ENCODE measurements at places on chromosomes 7 and 10.

GRCh38 chr10:84348860-84349259, 20.5 kb downstream of the CCSER2 start:
- no peak for DNase-seq

- DNase-seq, result no peak
These were observed 201.0 kb downstream of the FRMD4A start for GRCh38 chr10:14129770-14130169.

GRCh38 chr10:52030051-52030790, 283.9 kb upstream of the DKK1 start:
- DNase-seq, result no peak

DNA sequence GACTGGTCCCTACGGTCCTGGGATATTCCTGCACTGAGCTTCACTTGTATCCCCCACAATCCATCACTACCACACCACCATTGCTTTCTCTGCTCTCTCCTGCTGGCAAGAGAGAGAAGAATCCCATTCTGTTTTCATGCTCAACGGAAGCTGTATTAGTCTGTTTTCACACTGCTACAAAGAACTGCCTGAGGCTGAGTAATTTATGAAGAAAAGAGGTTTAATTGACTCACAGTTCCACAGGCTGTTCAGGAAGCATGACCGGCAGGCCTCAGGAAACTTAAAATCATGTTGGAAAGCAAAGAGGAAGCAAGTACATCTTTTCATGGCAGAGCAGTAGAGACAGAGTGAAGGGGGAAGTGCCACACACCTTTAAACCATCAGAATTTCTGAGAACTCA, 260.4 kb upstream of the LYZL1 start:
- no peak for DNase-seq

- no peak for DNase-seq
These were observed 63.4 kb upstream of the SYPL1 start for GRCh38 chr7:106175507-106175906.

GRCh38 chr10:89845541-89846280, 144.3 kb downstream of the KIF20B start:
- no peak for DNase-seq

GRCh38 chr7:100208911-100209408, 10.8 kb upstream of the PVRIG start:
- no peak for DNase-seq

DNA sequence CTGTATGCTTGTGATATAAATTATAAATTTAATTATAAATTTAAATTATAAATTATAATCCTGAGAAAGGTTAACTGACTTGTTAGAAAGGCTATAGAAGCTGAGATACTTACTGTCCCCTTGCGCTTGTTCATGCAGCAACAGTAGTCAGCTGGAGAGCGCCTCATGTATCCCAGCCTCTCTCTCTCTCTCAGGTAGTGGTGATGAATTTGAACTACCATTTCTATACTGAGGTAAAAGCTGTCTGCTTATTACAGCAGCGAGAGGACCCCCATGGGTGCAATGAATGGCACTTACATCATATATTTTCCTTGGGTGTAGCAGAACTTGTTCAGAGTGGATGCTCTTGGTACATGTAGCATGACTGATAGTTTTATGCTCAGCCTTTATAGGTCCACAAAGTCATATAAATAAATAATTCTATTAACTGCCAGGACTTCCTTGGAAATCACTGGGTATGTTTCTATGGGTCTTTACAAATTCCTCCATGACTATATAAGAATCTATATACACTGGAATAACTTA, 1308.7 kb downstream of the REEP3 start:
- no peak for DNase-seq

GRCh38 chr10:17617031-17617911, at the start of gene HACD1:
TSS of gene HACD1 (minus strand) at chr10:17617374. CDS start at chr10:17617339, 35 bp downstream.
- DNase-seq, result peak; percentile 62

- DNase-seq, result no peak
These were observed 95.2 kb downstream of the PFKFB3 start for GRCh38 chr10:6297951-6298381.

- no peak for DNase-seq
These were observed 118.4 kb upstream of the PDLIM1 start for GRCh38 chr10:95408983-95409873.

DNA sequence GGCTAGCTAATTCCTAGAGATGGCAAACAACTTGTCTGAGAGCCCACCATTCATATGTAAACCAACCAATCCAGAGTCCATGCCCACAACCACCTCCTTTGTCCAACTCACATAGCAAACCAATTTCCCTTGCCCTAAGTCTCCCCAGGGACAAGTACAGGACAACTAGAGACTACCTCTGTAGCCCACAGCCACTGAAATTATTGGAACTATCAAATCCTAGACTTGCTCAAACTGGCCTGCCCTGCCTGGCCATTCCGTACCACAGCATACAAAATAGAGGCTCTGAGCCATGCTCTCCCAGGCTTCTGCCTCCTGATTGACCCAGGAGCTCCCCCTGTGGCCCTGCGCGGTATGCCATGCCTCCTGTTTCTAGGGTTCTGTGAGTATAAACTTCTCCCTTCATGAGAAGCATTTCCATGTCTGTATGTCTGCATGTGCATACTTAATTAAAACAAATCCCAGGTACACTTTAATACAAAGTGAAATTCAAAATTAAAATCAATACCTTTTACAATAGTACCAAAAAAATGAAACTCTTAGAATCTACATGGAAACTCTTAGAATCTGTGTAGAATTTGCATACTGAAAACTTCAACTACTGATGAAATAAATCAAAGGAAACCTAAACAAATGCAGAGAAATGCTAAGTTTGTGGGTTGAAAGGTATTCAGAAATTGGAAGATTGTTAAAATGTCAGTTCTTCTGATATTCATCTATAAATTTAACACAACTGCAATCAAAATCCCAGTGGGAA, 4.0 kb upstream of the HECW1 start:
- peak; percentile 83 for DNase-seq

DNA sequence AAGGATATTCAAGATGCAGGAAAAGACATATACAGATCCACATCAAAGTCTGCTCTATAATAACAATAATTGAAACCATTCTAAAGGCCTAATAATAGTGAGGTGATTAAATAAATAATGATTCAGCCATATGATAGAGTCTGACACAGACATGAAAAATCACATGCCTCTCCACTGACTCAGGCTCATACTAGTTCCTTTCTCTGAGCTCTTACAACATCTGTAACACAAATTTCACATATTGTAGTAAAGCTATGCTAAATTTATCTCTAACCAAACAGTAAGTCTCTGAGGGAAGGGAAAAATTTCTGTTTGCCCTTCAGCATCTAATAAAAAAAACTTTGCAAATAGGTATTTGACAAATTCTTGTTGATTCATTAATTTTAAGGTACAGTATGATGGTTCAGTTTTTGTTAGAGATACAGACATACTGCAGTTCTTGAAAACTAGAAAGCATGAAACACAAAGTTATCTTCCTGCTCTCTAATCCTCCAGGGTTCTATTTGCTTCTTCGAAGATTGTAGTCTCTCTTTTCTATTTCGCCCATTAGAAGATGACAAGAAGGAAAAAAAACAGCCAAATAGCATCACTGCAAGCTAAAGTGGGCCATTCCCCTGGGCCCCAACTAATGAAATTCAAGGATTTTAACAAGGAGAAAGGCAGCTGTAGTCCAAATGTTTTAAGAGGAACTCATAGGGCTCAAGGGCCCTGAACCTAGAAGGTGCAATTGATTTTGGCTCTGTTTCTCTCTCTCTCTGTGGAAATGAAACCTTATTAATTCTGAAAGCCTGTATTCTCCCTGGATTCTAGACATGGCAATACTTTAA, 53.9 kb downstream of the CUBN start:
- no peak for DNase-seq

GRCh38 chr7:16810112-16810511, 5.3 kb upstream of the AGR2 start:
- DNase-seq, result no peak

DNA sequence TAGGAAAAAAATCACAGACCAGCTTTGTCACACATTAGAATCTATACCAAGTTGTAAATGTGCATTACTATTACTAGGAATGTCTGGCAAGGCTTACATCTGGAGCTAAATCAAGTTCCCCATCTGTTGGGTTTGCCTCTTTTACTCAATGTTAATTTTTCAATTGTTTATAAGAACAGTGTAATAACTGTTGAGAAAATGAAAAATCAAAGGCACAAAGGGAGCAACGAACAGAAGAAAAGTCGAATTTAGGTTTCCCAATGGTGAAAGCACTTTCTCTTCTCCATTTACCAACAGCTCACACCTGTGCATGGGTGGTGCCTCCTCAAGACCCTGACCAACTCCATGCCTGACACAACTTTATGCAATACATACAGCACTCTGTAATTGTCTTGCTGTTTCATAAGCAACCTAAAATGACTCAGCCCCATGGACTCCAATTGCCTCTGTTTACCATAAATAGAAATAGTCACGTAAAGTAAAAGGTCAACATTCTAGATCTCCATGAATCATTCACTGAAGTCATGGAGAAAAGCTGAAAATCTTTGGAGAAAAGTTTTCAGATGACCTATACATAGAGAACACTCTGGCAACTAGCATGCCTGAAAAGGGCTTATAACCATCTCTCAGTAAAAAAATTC, 95.5 kb upstream of the KCNIP2 start:
- no peak for DNase-seq

All from neural crest cell (in vitro differentiated cells).